ENCODE measurements at places on chromosomes 1 and 21. TPM values are rescaled to one million over a fixed set of nuclear protein-coding genes. Genes with fewer than 3 reads are reported as not detected.

DNA sequence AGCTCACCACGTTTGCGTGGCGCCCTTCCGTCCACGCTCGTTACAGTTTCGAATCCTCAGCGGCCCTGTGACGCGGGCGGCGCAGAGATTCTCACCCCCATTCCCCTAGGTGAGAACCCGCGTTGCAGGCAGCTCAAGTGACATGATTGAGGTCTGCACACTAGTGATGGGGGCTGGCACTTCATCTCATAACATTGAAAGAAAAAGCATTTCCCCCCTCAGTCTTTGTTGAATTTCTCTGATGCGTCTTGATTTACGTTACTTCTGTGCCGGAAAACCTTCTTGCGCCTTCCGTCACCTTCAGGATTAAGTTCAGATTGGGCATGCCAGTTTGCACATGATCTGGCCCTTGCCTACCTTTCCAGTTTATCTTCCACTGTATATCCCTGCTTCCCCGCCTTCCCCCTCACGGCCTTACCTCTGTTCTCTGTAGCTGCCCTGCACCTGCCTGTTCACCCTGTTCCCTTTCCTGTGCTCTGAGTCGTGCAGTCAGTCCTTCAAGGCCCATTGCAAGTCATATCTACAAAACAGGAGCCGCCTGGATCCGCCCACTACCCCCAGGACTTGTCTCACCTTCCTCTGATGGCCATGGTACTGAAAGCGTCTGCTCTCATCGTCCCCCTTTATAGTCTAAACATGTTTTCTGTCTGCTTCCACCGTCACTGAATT lies 1.1 kb downstream of the CTPS1 start:
- ATAC-seq = peak; percentile 70

DNA sequence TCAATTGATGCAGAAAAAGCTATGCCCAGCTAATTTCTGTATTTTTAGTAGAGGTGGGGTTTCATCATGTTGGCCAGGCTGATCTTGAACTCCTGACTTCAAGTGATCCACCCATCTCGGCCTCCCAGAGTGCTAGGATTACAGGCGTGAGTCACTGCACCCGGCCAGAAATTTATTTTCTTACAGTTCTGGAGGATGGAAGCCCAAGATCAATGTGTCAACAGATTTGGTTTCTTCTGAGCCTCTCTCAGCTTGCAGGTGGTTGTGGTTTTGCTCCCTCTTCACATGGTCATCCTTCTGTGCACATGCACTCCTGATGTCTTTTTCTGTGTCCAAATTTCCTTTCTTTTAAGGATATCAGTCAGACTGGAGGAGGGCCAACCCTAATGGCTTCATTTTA lies 35.6 kb downstream of the SHCBP1L start:
- ATAC-seq = no peak

- no peak for ATAC-seq
Observed at GRCh38 chr21:14543983-14544382, 2.1 kb downstream of the SAMSN1 start.

AMY2A gene
- not detected for total RNA-seq

GRCh38 chr1:23102289-23102688 lies 66.4 kb downstream of the LUZP1 start:
- ATAC-seq = peak; percentile 10

DNA sequence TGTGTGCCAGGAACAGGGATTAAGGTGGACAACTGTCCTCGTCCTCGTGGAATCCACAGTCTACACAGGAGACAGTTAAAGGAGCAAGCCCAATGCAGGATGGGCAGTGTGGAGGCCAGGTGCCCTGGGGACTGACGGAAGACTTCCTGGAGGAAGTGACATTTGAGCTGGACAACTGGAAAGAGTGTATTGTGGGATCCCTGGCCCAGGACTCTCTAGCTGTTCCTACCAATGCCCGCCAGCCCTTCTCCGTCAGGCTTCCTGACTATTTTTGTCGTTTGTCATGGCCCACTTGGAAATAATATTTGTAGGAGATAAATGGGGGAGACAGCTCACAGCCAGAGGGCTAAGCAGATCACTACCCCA lies 235.3 kb downstream of the TOMM20 start:
- ATAC-seq = no peak

TRIM63 gene
- not detected for total RNA-seq

DNA sequence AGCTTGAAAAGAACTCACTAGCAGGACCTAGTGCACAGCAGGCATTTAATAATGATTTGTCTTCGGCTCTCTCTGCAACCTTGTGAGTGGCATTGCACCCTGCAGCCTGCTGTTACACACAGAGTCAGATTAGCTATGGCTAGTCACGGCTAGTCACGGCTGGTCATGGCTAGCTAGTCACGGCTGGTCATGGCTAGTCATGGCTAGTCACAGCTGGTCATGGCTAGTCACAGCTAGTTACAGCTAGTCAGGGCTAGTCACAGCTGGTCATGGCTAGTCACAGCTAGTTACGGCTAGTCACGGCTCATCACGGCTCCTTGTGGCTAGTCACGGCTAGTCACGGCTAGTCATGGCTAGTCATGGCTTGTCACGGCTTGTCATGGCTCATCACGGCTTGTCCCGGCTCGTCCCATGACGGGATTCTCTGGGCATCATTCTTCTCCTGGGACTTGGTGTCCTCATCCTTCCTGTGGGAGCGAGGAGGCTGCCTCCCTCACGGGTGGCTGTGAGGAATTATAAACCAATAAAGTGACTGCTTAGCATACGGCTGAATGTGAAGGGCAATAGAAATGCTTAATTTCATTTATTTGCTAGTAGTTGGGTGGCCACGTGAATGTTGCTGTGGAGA lies 12.5 kb upstream of the KIF26B start:
- ATAC-seq = no peak

GRCh38 chr1:48203287-48203900 lies 19.1 kb upstream of the SLC5A9 start:
- ATAC-seq = peak; percentile 53

DNA sequence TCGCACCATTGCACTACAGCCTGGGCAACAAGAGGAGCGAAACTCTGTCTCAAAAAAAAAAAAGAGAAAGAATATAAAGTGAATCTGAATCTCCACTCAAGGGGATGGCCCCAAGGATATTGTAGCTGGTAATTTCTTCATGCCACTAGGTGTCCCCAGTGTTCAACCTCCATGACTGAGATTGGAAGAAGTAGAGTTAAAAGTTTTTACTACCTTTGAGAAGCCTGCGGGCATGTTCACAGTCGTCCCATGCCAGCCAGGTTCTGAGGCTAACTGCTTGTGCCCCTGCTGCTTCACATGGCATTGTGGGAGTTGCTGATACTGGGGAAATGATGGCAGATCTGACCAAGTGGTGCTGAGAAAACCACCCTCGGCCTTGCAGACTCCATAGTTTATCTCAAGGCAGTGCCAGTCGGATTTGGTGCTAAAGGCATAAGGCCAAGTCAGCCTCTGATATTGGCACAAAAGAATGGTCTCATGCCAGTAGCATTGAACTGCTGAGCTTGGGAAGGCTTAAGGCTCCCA lies 10.8 kb upstream of the SHISA4 start:
- peak; percentile 44 for ATAC-seq

DNA sequence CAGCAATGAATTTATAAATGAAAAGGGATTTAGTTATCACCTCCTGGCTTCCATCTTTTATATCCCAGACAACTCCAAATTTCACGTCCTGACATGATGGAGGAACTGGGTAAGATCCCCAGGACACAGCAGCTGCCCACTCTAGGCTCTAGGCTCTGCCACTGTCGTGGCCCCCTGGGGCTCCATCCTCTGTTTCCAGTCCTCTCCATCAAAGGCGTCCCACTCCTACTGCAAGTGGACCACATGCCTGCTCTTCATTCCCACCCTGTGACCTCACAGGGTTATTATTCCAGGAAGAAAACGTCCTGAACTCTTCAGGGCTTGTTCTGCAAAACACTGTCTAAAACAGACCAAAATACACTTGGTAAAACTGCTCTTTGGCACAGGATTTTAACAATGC lies 11.9 kb downstream of the URB1 start:
- no peak for ATAC-seq

LPAR3 gene
- 20.6 TPM for total RNA-seq

DNA sequence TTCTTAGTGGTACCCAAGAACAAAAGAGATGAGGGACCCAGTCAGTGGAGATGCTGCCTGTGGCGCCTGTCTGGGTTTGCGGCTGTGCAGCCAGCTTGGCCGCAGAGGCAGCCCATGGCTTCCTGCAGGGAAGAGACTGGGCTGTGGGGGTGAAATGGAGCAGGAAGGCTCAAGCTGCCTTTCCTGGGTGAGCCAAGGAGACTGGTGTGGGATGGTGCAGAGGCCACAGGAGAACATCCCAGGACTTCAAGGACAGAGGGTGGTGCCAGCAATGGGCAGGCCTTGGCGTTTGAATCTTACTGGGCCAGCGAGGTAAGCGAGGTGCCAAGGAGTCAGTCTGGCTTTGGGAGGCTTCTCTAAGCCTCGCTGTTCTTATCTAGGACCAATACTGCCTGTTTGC lies 26.4 kb downstream of the KCNA10 start:
- ATAC-seq = no peak

GRCh38 chr1:39671433-39671792 lies 494 bp downstream of the NT5C1A start:
- peak; percentile 7 for ATAC-seq

FAM72C gene
- total RNA-seq = 2.8 TPM

DNA sequence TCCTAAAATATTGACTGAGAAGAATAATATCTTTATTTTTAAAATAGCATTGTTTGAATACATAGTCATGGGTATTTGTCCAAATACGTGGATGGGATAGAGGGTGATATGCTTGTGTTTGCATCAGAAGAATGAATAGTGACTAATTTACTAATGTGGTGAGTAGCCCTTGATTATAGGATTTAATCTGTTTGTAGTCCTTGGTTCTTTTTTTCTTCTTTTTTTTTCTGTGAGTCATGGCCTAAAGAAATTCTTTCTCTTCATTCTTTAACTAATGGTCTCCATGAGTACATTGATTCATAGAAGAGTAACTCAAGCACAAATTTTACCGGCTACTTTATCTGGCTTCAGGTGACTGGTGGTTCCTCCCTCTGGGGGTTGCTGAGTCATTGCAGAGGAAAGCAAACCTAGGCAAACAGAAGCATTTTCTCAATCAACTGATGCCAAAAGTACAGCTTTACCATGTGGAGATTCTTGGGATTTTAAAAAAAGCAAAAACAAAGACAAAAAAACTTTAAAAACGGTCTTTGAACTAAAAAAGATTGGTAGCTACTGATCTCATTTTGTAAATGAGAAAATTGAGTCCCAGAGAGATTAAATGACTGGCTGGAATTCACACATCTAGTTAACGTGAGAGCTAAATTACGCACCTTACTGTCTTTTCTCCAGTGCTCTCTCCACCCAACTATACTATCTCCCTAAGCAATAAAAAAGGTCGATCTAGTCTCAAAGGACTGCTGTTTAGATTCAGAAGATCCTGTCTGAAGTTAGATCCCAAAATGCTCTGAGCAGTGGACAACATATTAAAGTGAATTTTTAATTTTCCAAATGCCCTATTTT lies 40.5 kb downstream of the AK5 start:
- ATAC-seq = no peak

- no peak for ATAC-seq
Observed at GRCh38 chr1:204468206-204468605, 26.4 kb downstream of the PIK3C2B start.

JAM2 gene
- 4.3 TPM for total RNA-seq

CYP4B1 gene
- 13.5 TPM for total RNA-seq

- no peak for ATAC-seq
Observed at GRCh38 chr1:183522104-183522503, 49.8 kb downstream of the SMG7 start.

GRCh38 chr21:41480086-41480690 lies 27.8 kb downstream of the TMPRSS2 start:
- no peak for ATAC-seq

OLIG2 gene
- total RNA-seq = not detected

DNA sequence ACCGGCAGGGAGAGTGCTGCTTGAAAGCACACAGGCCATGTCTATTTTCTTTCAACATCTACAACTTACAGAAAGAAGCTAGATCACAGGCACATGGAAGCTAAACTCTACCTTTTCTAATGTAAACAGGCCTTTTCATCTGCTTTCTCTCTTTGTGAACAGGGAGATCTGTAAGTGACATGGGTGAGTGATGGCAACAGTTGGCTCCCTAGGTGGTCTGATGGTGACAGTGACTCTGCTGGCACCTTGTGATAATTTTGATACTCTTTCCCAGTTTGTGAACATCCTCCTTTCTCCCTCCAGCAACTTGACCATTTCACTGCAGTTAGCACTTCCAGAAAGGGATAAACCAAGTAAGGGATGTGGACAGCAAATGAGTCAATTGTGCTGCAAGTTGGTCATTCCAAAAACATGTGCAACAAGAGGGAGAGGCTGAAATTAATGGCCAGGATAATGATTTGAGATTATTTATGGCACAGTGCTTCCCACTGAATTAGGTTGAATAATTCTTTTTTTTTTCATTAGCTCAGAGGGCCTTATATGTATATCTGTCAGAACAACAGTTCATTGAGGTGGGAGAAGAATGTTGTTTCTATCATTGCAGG lies 89.5 kb downstream of the XCL2 start:
- ATAC-seq = no peak

DNA sequence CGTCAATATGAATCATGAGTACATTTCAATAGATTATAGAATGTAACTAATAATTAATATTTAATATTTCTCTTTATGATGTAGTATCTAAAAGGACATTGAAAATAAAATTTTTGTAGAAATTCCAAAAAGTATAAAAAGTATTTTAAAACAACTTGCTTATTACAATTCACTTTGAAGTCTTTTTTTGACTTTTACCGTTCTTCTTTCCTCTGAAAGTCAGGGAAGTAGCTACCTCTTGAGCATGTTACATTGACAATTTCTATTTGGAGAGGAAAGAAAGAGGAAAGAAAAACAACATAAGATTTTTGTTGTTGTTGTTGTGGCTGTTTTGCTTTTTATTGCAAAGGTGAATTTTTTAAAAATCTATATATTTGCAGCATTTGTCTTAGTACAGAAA lies 1.3 kb downstream of the PTPRC start:
- ATAC-seq = no peak

GRCh38 chr1:59502009-59502691 lies 205.3 kb downstream of the FGGY start:
- peak; percentile 20 for ATAC-seq

- ATAC-seq = peak; percentile 11
Observed at GRCh38 chr1:155086128-155086741, 7.6 kb downstream of the EFNA3 start.

- ATAC-seq = peak; percentile 58
Observed at GRCh38 chr1:151251656-151252470, 2.7 kb upstream of the PSMD4 start.

DNA sequence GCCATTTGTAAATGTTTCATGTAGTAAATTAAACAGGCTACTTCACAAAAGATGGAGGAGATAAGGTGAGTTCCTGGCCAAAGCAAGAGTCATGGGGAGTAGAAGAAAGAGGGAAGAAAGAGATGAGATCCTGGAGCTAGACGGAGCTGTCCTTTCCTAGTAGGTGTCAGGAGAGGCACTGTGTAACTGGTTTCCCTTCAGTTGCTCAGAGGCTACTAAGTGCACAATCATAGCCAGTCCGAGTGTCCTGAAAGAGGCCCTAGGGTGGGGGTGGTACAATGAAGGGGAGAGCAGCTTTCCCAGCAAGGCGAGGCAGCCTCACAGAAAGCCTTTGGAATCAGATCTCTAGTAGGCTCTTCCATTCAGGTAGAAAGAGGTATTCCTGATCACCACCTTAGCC lies 390.9 kb downstream of the KCNH1 start:
- no peak for ATAC-seq

ADGRB2 gene
- total RNA-seq = 0.24 TPM

- ATAC-seq = no peak
Observed at GRCh38 chr1:36286802-36287201, 19.4 kb upstream of the SH3D21 start.

- ATAC-seq = no peak
Observed at GRCh38 chr1:96713649-96714048, 7.9 kb upstream of the PTBP2 start.

Measured in esophagus mucosa (tissue), 1 donor.